CD4-positive, alpha-beta T cell (primary cell): ENCODE measurements at places on chromosomes 6 and 20.
A peak's percentile ranks its signal among the peaks of the same experiment; 100 is the strongest.

- no peak for DNase-seq
Observed at GRCh38 chr6:44738601-44739146, 351.2 kb downstream of the CDC5L start.

DNA sequence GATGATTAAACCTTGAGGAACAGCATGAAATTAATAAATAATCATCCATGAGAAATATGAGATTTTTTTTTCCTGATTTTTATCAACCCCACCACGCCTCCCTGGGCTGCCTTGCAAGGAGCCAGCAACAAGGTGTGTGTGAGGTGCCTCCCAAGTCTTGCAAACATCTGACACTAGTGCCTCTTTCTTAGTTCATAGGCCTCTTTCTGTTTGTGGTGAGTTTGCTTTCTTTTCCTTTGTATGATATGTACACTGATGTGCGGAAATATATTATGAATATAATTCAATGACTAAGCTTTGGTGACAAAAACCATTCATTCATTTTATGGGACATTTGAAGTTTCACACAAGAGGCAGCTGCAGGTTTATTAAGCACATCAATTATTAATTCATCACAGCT is 63.2 kb upstream of the SYNDIG1 start:
- DNase-seq, result no peak

DNA sequence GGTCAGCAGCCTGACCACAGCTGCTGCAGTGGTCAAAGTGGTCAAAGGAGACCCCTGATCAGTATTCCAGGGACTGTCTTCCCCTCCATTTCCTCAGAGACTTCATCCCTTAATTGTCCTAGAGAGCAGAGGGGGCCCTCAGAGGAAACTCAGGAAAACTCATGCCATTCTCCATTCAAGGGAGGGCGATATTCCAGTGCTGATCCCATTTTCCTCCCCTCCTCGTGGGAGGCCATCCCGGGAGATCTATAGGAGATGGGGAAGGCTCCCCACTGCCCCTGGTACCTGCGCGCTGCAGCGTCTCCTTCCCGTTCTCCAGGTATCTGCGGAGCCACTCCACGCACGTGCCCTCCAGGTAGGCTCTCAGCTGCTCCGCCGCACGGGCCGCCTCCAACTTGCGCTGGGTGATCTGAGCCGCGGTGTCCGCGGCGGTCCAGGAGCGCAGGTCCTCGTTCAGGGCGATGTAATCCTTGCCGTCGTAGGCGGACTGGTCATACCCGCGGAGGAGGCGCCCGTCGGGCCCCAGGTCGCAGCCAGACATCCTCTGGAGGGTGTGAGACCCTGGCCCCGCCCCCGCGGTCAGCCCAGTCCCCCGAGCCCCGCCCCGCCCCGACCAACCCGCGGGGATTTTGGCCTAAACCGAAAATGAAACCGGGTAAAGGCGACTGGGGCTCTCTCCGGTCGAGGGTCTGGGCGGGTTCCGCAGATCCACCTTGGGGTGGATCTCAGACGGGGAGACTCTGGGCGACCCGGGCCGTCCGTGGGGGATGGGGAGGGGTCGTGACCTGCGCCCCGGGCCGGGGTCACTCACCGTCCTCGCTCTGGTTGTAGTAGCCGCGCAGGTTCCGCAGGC is 878 bp downstream of the HLA-C start:
- peak; percentile 27 for DNase-seq

- no peak for DNase-seq
Observed at GRCh38 chr6:107207251-107207873, 92.0 kb upstream of the BEND3 start.

DNA sequence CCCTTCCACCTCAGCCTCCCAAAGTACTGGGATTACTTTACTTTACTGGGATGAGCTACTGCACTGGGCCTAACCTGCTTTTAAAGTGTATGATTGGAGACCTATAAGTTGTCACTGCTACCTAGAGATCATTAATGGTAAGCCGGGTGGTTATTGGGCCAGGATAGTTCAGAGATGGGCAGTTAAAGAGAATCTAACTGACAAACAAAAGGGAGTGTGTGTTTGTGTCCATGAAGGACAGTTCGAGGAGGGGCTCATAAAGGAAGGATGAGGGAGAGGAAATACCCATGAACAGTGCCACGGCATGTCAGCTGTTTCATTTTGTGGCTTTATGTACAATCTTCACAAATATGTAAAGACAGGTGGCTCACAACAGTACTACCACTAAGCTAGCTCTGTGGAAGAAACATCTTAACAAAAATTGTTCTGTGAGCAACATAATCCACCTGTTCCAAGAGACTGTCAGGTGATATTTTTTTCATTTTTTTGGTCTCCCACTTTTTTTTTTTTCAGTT is 69.7 kb upstream of the FAM8A1 start:
- DNase-seq, result no peak

GRCh38 chr20:57131601-57132391 is 134.6 kb downstream of the BMP7 start:
- no peak for DNase-seq

GRCh38 chr20:22333885-22334545 is 250.4 kb downstream of the FOXA2 start:
- peak; percentile 26 for DNase-seq

GRCh38 chr6:150312395-150312794 is 56.4 kb upstream of the IYD start:
- DNase-seq, result no peak

- no peak for DNase-seq
Observed at GRCh38 chr6:100881707-100882040, 545 bp upstream of the ASCC3 start.

DNA sequence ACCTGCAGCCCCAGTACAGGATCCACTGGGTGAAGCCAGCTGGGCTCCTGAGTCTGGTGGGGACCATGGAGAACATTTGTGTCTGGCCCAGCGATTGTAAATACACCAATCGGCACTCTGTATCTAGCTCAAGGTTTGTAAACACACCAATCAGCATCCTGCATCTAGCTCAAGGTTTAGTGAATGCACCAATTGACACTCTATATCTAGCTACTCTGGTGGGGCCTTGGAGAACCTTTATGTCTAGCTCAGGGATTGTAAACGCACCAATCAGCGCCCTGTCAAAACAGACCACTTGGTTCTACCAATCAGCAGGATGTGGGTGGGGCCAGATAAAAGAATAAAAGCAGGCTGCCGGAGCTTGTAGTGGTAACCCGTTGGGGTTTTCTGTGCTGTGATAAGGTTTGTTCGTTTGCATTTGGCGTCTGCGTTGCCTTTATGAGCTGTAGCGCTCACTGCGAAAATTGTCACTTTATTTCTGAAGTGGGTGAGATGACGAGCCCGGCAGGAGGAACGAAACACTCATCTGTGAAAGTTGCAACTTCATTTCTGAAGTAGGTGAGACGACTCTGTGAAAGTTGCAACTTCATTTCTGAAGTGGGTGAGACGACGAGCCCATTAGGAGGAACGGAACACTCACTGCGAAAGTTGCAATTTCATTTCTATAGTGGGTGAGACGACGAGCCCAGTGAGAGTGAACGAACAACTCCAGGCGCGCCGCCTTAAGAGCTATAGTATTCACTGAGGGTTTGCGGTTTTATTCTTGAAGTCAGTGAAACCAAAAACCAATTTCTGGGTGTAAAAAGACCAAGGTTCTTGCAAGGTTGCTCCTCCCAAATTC is 31.1 kb downstream of the SERPINB6 start:
- DNase-seq, result peak; percentile 62

DNA sequence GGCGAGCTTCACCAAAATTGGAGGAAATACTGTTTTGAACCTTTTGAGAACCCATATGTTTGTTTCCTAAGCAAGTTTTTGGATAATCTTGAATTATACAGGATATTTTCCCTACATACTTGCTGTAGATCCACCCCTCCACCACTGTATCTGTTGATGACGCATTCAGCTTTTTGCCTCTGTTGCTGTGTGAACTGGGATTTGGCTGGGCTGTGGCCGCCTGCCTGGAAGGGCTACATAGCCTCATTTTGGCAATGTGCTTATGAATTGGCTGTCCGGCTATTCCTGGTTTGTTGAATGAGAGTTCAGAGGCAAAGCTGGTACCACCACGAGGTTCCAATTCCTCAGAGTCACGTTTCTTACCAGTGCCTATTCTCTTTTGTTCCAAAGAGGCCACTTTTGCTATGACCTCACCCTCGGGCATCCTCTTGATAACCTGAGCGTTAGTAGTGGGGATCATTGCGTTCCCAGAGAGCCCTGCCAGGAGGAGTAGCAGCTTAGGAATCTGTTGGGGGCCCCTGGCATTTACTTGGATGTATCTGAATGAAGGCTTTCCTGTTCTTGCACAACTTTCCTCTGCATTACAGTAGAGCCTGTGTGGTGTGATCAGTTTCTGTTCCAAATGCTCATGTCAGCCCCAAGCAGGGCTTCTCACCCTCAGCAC is 6.4 kb downstream of the FAM83D start:
- no peak for DNase-seq

DNA sequence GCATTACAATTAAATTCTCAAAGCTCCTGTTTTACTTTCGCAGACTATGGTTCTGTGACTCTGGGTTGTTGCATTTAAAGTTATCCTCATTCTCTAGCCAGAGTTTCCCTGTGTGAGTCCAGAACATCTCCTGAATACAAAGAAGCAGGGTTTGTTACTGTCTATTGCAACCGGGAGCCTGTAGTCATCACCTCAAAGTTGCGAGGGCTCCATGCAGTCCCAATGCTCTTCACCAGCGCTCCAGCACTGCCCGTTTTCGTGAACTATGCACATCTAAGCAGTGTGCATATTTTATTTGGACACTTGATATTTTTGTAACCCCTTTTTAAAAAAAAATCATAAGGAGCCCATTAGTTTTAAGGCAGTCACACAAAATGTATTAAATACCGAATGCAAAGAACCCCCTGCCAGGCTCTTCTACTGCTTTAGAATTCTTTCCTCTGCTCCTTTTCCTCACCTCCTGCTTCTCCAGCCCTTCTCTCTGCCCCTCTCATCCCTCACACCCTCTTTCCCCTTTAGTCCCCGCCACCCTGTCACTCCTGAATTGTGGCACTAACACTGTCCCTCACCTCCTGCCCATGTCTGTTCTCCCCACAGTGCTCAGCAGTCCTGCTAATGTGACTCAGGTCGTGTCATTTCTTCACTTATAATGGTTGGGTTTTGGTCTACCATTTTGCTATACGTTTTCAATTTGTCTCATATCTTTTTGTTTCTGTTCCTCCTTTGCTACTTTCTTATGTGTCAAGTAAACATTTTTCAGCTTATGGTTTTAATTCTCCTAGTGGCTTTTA is 1.1 kb upstream of the HLA-C start:
- peak; percentile 20 for DNase-seq

DNA sequence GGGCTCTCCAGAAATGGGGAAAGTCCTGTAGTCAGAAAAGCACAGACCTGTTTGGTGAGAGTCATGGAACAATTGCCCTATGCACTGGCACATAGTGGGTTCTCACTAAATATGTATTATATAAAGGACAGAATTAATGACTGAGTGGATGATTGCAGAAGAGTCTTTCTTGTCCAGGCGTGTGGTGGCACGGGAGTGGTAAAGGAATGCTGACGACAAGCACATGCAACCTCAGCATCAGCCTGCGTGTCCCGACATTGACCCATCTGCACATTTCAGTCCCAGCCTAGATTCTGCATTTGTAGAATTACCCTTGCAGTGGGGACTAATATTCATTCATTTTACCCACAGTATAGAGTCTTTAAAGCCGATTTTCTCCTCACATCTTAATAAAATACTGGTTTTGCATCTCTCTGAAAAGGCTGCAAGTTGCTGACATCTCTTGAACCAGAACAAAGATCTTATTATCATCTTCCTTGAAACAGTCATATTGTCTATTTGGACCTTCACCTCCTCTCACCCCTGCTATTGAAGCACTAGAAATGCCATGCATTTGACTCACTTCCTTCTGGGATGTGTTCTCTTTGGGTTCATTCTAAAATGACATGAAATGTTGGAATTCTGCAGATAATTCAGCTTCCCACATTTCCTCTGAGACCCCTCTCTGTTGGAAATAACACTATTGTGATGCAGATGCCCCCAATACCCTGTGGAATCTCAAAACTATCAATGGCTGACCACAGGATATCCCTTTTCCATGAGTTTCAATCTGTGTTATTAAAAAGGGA is 883.6 kb upstream of the FLRT3 start:
- no peak for DNase-seq

DNA sequence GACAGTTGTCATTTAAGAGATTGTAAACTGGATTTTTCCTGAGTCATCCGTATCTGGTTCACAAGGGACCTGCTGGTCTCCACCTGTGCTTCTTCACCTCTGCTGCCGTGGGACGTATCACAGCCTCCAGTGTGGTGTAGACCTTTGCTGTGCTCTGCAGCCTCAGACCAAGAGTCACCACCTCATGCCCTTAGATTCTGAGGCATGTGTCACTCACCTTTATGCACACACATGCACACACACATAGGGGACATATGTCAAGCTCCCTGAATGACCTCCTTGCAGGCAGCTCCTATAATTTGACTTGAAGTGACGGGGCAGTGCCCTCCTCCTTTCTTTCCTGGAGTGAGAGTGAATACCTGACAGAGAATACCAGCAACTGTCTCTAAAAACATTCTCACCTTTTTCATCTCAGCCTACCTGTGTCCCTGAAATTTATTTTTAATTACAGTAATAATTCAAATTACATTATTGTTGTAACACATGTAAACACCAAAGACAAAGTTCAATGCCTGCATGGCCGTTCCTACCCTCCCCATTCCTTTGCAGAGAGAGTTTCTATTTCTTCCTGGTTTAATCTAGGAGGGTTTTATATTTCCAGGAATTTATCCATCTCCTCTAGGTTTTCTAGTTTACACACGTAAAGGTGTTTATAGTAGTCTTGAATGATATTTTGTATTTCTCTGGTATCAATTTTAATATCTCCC is 3.5 kb downstream of the SLC17A4 start:
- DNase-seq, result no peak

GRCh38 chr6:39843305-39844020 is 51.3 kb downstream of the DAAM2 start:
- DNase-seq, result no peak

- DNase-seq, result no peak
Observed at GRCh38 chr20:43710370-43711044, 16.3 kb downstream of the GTSF1L start.

- no peak for DNase-seq
Observed at GRCh38 chr6:36791521-36792135, 47.6 kb downstream of the CPNE5 start.

GRCh38 chr6:41408576-41408975 is 73.2 kb downstream of the NCR2 start:
- no peak for DNase-seq

- DNase-seq, result no peak
Observed at GRCh38 chr6:4358414-4359107, 223.2 kb upstream of the ECI2 start.

GRCh38 chr20:11156922-11157321 is 483.1 kb upstream of the JAG1 start:
- DNase-seq, result no peak
